RPMI7951 (cell line): ENCODE measurements at places on chromosomes 7 and 10. TPM values are rescaled to one million over a fixed set of nuclear protein-coding genes. Genes with fewer than 3 reads are reported as not detected.

The LLCFC1 gene
- total RNA-seq: not detected in 2 replicates

The SLC18A2 gene
- not detected in 2 replicates for total RNA-seq

The MYOZ1 gene
- total RNA-seq: not detected in 2 replicates

The LRRC18 gene
- not detected in 2 replicates for total RNA-seq

The PHTF2 gene
- 36.1 and 41.3 TPM in 2 replicates for total RNA-seq
